ENCODE measurements at places on chromosomes 2 and 18.

GRCh38 chr18:56276466-56276865 is 361.9 kb downstream of the TXNL1 start:
- no peak for DNase-seq

GRCh38 chr2:3490191-3491170 is 28.9 kb downstream of the ADI1 start:
- DNase-seq = no peak

DNA sequence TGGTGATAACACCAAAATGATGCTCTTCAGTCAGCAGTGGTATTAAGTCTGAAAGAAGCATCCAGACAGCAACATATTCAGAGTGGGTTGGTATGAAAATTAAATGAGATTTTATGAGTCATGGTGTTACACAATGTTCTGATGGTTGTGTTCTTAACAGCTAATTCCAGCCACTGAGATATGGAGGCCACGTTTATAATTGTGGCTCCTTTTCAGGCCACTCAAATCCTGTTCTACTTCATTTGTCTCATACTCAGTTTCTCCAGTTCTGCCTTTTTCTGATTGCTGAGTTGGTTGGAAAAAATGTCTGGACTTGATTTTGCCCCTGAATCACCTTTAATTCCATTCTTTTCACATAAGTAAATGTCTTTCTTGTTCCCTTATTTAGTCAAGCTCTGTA is 162.7 kb upstream of the COL3A1 start:
- no peak for DNase-seq

GRCh38 chr2:223043164-223043941 is 8.6 kb upstream of the KCNE4 start:
- DNase-seq = no peak

DNA sequence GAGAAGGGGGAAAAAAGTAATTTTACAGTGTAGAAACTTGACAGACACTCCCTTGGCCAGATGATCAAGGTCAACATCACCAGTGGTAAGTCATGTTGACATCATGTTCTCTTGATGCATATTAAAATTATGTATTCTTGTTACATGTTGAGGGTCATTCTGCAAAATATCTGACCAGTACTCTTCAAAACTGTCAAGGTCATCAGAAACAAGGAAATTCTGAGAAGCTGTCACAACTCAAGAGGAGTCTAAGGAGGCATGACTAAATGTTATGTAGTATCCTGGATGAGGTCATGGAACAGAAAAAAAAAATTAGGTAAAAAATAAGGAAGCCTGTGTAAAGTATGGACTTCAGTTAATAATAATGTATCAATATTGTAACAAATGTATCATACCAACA is 6.3 kb downstream of the SGPP2 start:
- no peak for DNase-seq

- DNase-seq = no peak
These were observed 1407.1 kb upstream of the ACVR2A start for GRCh38 chr2:146437712-146438111.

DNA sequence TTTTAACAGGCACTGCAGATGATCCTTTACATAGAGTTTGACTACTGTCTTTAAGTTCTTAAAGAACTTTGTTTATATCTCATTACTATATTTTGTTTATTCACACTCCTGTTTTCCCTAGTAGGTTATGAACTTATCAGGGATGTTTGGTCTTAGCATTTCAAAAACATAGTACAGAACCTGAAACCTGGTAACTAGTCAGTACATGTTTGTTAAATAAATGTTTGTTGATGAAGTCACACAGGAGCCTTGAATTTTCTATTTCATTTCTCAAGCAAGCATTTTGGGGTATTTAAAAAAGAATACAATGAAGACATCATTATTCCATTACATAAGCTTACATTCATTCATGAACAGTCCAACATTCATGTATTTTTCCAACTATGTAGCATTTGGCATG is 280.3 kb upstream of the ZSWIM2 start:
- DNase-seq = no peak

- DNase-seq = no peak
These were observed 119.4 kb downstream of the COPS8 start for GRCh38 chr2:237205043-237205541.

- DNase-seq = no peak
These were observed 161.7 kb downstream of the MREG start for GRCh38 chr2:215851696-215852095.

DNA sequence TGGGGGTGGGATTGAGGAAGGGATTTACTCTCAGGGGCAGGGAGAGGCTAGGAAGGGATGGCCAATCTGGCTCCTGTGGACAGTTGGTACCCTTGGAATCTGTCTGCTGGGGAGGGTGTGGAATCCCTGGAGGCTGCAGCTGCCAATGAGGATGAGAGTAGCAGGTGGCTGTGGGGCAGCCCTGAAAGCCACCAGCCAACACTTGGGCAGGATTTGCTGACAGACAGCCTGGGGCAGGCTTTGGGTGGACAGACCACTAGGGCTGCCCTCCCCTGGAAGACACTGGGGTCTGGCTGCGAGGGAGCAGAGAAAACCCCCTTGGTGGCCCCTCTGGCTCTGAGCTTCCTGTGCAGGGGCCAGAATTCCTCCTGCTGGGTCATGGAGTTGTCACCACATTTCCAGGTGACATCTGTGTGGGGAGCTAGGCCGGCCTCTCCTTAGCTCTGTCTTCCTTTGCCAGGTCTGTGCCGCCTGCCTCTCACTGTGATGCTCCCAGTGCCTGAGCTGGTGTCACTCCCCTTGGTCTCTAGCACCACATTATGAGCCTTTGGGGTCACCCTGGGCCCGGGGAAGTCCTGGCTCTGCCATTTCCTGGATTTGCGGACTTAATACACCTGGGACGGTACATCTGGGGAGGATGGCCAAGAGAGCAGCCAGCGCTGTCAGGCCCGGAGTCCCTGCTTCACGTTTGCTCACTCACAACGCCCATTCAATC is 13.4 kb upstream of the ARHGEF4 start:
- no peak for DNase-seq

DNA sequence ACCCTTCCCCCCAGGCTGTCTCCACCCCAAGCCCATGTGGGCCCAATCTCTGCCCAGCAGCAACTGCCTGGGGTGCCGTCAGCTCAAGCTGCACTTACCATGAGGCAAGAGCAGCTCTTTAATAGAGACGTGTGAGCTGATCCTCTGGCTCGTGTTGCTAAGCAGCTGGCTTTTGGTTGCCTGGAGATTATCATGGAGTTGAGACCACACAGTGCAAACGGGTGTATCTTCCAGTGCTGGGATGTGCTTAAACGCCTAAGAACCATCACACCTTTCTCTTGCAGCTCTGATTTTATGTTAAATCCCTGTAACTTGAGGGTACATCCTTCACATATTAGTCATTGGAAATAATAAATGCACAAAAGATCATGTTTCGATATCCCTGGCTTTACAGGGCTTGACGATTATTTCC is 271.1 kb downstream of the PRKCE start:
- no peak for DNase-seq

DNA sequence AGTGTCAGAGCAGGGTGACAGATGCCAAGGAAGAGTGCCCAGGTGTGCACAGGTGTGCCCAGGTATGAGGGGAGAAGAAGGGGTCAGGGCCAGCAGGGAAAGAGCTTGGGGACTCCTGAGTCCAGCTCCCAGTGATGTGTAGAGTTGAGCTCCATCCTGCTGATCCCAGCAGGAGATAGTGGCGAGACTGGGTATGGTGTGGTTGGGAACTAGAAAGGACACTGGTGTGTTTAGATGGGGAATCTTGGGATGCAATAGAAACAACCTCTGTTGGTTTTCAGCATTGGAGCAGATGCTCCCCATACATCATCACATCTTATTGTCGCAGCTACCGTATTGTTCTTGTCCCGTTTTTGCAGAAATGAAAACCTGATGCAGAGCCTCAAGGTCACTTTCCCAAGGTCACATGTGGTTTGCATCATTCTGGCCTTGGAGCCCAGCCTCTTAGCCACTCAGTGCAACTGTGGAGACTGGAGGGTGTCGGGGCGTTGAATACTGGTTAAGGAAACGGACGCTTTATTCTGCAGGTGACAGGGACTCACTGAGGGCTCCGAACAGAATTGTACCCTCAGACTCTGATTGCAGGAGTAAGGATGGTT is 166.7 kb downstream of the AGAP1 start:
- DNase-seq = no peak

DNA sequence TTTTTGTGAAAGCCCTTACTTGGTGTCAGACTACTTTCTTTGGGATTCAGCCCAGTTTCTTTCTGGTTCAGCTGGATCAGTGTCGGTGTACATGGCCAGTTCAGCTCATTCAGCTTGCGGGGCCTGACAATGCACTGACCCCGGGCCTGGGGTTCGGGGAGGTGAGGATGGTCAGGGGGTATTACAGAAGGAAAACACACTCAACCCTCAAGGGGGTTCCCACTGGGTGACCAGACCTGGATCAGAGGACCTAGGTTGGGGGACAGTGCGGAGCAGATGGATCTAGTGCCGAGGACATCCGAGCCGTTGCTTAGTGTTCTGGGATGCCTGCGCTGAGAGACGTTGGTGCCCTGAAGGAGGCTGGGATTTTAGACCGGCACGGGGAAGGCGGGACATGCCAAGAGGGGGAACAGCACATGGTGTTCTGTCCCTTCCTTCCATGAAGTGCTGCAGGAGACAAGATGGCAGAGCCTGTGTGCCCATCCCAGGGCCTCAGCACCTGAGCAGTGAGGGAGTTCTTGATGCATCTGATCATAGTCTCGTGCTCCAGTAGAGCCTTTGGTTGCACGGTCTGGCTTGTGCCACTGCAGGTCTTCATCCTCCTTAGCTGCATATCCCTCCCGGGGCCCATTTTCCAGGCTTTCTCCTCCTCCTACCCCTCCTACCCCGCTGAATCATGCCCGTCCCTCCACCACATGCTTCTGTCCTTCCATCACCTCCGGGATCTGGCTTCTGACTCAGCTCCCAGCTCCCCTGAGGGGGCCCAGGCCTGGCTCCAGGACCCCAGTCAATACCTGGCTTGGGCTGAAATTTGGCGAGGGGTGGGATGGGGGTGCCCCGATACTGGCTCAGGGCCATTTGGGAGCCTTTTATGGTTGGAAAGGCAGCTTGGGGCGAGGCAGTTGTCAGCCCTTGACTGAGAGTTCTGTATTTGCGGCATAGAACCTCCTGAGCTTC is 18.0 kb downstream of the SPEG start:
- DNase-seq = no peak

DNA sequence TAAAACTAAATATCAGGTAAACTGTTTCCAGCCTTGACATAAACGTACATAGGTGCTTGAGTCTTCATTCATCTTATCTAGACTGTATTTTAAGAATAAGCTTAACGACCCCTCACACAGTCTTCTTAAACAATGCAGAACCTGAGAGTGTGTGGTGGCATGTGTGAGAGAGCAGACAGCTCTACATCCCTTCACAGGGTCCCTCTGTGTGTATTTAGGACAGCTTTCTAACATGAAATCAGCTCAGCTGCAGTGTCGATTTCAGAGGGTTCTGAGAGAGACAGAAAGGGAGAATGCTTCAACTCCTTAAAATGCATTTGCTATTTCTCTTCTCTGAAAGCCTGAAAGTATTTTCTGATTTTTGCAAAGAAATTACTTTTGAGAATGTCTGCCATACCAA is 185.2 kb downstream of the GRB14 start:
- no peak for DNase-seq

DNA sequence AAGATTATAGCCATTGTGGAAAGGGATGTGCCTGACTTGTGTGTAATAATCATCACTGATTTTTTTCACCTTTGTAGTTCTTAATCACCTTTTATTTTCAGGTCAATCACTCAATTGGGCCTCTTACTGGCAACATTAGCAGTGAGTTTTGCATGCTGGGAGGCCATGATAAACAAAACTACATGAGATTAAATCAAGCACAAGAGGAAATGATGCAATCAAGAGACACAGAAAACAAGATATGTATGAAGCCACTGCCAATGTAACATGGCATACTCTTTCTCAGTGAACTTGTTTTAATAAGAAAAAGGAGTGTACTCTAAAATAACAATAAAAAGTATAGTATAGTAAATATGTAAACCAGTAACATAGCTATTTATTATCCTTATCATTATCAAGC is 69.9 kb upstream of the FSIP2 start:
- DNase-seq = no peak

DNA sequence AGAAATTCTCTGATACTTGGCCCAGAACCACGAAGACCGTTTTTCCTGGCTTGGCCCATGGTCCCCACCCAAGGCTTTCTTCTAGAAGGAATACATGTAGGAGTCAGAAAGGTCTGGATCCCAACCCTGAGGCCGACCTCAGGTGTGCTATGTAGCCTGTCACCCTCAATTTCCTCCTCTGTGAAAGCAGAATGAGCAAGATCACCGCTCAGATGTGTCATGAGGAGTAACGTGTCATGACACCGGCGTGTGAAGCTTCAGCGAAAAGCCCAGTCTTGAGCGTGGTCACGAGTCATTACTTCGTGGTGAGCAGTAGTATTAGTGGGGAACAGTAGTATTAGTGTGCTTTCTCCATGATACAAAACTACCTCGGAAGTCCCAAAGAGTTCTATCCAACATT is 103.4 kb downstream of the ALPK2 start:
- no peak for DNase-seq

DNA sequence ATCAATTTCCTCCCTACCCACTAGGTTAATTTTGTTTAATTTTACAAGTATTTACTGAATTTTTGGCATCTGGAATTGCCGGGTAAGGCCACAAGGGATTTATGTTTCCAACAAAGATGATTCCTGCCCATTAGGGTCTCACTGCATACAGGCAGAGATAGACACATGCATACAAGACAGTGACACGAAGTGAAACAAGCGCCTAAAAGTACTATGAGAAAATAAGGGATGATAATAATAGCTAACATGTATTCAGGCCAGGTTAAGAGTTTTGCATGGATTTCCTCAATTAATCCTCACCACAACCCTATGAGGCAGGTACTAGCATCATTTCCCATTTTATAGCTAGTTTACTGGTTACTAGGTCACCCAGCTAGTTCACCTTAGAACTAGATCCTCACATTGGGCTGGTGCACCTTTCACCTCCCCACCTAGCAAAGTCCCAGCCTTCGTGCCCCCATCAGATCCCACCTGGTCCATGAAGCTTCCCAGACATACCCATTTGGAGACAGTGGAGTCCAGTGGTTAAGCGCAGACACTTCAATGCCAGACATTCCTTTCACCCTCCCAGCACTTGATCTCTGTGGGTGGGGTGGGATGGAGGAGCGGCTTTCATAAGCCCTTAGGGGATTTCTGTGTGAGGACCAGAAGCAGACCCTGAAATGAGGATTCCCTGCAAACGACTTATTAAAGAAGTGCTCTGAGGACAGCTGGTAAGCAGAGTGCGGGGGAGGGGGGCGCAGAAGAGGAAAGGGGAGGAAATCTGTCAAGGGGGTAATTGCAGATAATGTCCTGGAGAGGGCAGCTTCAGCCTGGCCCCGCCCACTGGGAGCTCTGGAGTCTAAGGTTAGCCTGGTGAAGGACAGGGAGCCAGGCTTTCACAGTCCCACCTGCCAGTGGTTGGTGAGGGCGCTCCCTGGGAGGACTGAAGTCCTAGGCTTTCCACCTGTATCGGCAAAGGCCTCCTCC is 5.8 kb upstream of the DGUOK start:
- no peak for DNase-seq

- DNase-seq = no peak
These were observed 6.7 kb upstream of the SCN9A start for GRCh38 chr2:166382448-166382847.

DNA sequence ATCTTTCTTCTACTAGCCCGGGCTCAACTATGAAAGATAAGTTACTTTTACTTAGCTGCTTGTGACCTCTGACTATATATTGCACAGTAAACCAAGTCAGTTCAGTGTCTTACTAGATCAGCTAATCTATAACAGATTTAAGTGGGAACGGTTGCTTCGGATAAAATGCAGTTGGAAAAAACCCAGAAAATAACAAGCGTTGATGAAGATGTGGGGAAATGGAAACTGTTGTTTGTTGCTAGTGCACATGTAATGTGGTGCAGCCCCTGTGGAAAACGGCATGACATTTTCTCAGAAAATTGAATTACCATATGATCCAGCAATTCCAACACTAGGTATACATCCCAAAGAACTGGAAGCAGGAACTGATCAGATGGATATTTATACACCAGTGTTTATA is 248.5 kb downstream of the PRKCE start:
- no peak for DNase-seq

Data from head of caudate nucleus (tissue), 42 donors.